NCI-H526 treated with DMSO at 0.1 percent for 48 hours (cell line): ENCODE measurements at places on chromosomes 12 and 14.

GRCh38 chr12:93766796-93767523 is 89.8 kb downstream of the CRADD start:
- DNase-seq, result peak; percentile 82

DNA sequence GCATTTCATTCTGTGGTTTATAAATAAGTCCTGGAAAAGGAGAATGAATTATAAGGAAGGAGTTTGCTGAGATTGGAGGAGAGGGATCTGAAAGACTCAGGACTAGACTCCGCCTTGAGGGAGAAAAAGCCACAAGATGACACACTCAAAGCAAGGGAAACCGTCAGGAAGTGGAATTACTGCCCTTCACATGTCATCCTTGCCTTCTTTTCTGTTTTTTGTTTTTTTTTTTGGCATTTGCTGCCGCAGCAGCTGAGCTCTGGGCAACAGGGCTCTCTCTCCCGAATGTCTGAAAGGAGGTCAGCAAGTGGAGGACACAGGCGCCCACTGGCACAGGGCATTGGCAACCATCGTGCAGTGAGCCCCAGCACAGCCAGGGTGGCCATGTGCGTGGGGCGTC is 344.9 kb downstream of the DPF3 start:
- no peak for DNase-seq

GRCh38 chr14:89957376-89957775 is 1.6 kb downstream of the TDP1 start:
- no peak for DNase-seq

DNA sequence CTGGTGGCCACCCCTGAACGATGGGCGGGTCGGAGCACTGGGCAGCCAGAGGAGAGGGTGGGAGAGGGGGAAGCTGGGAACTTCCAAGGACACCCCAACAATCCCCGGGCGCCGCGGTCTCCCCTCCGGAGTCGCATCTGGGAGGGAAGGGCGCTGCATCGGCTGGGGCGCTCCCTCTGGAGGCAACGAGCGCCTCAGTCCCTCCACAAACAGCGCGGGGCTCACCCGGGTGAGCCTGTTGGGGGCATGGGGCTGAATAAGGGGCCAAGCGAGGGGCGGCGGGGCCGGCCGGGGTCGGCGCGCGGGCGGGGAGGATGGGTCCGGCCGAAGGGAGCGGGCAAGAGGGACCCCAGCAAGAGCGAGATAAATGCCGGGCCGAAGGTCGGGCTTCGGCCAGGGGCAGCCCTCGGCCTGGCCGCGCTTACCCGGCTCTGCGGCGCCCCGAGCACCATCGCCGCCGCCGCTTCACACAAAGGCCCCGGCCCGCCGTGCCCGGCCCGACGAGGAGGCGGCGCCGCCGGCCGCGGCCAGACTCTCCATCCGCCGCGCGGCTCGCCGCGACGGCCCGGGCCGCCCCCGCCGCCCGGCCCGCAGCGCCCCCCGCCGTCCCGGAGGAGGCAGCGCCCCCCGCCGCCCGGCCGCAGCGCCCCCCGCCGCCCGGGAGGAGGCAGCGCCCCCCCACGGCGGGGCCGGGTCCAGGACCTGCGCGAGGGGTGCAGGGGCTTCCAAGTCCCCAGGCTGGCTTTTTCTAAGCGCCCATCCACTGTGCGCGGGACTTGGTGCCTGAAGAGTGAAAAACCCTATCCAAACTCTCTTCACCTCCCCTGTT is at the start of gene ZBTB39:
Gene ZBTB39, minus strand, starts transcription at position 567 of the 829 bp plus-strand sequence. CDS start 1,629 bp downstream, outside the sequence.
- DNase-seq, result peak; percentile 45

DNA sequence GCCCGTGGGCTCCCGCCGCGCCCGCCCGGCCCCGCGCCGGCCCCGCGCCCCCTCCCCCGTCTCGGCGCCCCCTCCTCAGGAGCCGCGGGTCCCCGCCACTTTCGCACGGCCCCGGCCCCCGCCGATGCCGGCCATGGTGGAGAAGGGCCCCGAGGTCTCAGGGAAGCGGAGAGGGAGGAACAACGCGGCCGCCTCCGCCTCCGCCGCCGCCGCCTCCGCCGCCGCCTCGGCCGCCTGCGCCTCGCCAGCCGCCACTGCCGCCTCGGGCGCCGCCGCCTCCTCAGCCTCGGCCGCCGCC is 263 bp downstream of the RCOR1 start:
- DNase-seq, result no peak

GRCh38 chr14:69153873-69154270 is 953 bp upstream of the DCAF5 start:
- no peak for DNase-seq

GRCh38 chr14:63705561-63706070 is 22.2 kb downstream of the SGPP1 start:
- no peak for DNase-seq

DNA sequence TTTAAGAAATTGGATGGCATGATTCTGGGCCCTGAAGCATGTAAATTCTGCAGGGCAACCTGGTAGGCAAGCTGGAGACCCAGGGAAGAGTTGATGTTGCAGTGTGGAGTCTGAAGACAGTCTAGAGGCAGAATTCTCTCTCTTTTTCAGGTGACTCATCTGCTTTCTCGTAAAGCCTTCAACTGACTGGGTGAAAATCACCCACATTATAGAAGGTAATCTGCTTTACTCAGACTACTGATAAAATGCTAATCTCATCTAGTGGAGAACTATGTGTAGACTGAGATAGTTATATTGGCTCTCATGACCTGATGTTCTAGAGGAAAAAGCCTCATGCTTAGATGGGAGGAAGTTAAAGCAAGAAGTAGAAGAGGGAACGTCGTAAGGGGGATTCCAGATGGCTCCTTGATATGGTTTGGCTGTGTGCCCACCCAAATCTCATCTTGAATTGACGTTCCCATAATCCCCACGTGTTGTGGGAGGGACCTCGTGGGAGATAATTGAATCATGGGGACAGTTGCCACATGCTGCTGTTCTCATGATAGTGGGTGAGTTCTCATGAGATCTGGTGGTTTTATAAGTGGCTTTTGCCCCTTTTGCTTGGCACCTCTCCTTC is 723.8 kb downstream of the BCL11B start:
- no peak for DNase-seq

- DNase-seq, result no peak
These were observed 2.1 kb downstream of the TNS2 start for GRCh38 chr12:53051881-53052412.
